ENCODE measurements at places on chromosomes 11 and 22.

GRCh38 chr22:26756675-26757293 lies 99.4 kb downstream of the MIAT start:
- DNase-seq = peak; percentile 58

DNA sequence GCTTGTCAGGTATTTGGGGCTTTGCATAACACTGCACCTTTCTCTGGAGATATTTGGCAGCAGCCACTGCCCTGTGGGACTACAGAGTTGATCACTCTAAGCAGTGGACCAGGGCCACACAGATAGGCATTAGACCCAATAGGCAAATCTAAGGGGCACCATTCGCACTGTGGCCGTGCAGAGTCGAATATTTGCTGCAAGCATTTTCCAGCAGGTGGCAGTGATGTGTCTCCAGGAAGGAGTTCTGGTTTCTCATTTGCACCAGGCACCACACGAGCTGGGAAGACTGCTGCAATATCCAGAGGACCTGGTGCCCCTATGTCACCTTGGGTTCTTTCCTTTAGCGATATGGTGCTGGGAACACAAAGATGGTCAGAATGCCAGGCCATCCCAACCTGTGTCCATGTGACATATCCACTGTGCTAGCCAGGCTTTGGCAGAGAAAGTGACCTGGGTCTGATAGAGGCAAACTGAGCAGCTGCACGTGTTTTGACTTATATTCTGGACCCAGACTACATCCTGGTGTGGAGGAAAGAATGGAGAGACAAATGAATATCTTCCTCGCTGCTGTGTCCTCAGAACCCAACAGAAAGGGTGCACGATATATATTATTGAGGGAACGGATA lies 318.7 kb downstream of the BUD13 start:
- peak; percentile 10 for DNase-seq

GRCh38 chr11:66789097-66789890 lies 53.9 kb upstream of the RCE1 start:
- peak; percentile 52 for DNase-seq

GRCh38 chr11:65852508-65853245 lies 5.3 kb downstream of the CFL1 start:
- DNase-seq = no peak

GRCh38 chr11:82815406-82815805 lies 81.7 kb upstream of the FAM181B start:
- no peak for DNase-seq

Measured in Caki2 (cell line).